Left renal cortex interstitium (tissue), 4 donors: ENCODE measurements at places on chromosomes 11 and 22. TPM values are rescaled to one million over a fixed set of nuclear protein-coding genes. Genes with fewer than 3 reads are reported as not detected.

GRCh38 chr22:45598596-45599217 lies 72.9 kb upstream of the ATXN10 start:
- no peak for DNase-seq

DNA sequence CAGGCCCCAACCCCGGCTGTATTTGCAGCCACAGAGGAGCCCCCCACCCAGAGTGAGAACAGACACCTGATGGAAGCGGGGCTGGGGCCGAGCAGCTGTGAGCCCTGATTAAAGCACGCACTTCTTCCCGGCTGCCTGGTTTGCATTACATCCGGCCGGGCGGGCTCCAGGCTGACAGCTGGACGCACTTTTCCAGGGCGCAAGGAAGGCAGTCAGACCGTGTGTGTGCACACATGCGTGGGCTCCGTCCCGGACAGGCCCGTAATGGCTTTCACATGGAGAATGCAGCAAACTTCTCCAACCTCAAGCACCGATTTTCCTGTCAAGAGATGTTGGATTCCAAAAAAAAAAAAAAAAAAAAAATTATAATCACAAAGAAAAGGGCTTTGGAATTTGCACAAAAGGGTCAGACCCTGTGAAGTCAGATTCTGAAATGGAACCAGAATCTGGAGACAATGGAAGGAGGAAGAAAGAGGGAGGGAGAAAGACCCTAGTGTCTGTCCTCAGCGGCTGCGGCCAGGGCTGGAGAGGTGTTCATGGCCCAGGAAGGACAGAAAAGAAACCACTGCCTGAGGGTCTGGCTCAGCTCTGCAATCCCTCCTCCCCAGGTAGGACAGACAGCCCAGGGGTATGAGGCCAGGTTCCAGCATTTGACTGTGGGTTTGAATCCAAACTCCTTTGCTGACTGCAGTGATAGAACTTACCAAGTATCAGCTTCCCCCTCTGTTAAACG lies 365.5 kb downstream of the MN1 start:
- DNase-seq, result no peak

Gene PRG3
- 0.99 TPM for polyA plus RNA-seq

DNA sequence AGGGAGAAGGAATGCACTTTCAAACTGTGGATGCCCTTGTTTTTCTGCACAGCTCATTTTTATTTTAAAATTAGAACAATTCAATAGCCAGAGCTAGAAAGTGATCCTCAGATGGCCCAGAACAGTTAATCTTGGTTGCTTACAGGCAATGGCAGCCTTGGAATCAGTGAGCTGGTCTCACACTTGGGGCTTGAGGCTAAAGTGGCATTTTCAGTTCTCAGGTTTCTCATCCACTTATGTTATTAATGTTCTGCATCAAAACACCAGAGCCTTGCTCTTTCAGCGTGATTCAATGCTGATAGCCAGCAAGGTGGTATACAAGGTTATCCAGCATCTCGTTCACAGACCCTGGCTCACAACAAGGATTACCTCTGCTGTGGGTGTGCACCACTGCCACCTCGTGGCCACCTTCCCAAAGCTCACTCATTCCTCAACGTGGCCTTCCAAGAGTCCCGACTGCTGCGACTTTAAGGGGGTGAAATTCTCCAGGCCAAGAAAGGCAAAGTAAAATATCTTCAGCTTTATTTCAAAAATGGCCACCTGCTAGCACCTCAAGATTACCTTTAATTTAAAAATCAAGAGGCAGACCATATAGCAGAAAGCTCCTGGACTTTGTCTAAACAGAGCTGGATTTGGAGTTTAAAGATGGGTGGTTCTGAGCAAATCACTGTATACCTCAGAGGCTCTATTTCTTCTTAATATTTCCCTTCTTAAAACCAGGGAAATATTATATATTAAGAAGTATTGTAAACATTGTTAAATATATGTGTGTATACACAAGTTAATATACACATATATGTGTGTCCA lies 34.2 kb upstream of the FSHB start:
- DNase-seq, result no peak

DNA sequence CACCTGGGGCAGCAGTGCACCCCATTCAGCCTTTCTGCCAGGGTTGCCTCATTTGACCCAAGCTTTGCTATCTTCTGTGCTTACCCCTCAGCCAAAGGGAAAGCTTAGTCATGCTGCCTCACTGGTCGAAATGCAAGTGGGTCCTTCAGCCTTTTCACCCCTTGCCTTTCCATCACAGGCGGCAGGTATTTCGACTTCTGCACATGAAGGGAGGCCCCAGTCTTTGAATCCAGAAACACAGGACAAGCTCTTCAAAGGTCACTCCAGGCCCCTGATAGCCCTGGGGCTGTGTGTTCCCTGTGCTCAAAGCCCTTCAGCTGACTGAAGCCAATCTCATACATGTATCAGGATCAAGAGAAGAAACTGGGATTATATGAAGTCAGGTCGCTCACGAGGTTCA lies 129.7 kb downstream of the SNX19 start:
- no peak for DNase-seq

DNA sequence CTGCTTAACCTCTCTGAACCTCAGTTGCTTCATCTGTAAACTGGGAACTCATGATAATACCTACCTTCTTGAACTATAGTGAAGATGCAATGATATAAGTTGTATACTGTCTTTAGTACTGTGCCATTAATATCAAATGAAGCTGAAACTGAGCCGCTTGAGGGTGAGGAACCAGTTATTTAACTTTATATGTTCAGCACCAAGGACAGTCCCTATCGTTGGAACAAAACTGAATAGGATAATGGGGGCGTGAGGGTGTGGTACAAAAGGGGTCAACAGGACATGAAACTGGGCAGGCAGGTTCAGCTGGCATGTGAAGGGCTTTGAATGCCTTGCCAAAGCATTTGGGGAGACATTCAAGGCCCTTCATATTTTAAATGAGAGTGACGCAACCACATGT lies 112.6 kb downstream of the C11orf91 start:
- DNase-seq, result no peak

- DNase-seq, result no peak
Observed at GRCh38 chr11:57325735-57326048, 940 bp upstream of the TNKS1BP1 start.

Gene ADM2
- polyA plus RNA-seq, result 6.8 TPM

- DNase-seq, result no peak
Observed at GRCh38 chr22:43376765-43377547, 33.8 kb upstream of the SCUBE1 start.

Gene MPPED2
- 23.1 TPM for polyA plus RNA-seq

DNA sequence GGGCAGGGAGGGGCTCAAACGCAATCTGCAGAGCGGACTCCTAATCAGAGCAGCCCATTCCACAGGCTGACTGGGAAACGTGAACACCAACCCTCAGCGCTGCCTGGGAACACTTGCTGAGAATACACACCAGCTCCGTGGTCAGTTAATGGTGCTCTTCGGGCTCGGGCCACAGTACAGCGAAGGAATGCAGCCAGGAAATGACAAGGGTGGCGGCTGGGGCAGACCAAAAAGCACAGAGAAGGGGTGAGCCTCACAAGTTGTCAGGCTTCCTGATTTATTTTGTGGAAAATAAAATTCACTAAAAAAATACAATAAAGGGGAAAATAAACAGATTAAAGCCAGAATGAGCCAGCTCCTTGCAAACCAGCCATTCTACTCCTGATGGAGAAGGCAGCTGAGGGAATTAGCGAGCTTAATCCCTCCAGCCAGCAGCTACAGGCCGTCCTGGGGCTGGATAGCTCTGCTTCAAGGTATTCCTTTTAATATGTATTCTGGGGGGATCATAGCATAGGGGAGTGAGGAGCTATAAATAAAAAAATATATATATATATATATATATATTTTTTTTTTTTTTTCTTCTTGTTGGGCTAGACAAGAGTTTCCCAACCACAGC lies 165.5 kb upstream of the NTM start:
- no peak for DNase-seq

GRCh38 chr11:57131080-57131790 lies 50.5 kb upstream of the LRRC55 start:
- no peak for DNase-seq

GRCh38 chr11:132131961-132132360 lies 761.5 kb downstream of the NTM start:
- DNase-seq, result no peak

DNA sequence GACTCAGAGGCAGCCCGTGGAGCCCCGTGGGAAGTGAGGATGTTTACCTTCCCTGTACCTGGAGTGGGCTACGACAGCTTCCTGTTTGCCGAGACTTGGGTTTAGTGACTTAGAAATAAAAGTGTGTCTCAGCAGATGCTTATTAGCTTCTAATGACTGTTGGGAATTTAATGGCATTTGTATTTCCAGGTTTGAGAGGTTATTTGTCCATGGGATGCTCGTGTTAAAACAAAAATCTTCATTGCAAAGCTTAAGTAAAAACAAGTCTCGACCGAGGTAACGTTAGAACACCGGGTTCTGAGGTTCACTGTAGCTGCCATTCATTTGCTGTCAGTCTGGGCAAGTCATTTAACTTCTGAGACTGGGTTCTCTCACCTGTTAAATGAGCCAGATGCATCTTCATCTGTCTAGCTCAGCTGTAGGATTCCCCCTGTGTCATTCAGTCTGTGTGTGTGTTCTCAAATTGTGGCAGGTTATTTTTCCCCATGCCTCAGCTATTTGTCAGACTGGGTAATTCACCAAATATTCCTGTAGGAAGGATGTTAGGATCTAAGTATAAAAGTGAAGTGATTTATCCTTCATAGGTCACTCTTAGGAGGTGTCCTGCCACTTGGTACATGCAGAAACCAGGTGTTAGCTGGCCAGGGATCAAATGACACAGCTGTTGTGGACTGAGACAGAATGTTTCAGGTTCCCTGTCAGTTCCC lies 791 bp downstream of the EI24 start:
- DNase-seq, result no peak

DNA sequence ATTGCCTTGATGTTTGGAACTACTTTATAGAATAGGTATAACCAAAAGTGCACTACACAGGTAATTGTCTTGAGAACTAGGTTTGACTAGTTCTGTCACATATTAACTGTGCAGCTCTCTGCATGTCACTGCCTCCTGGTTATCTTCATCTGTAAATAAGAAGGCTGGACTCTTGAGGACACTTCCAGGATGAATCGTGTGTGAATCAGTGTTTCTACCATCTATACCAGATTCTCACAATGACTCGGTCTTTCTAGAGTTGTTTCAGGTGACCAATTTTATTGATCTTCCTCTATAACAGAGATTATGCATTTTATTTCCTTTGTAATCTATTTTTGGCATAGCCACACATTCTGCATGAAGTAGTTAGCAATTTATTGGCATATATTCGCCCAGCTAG lies 1181.0 kb upstream of the TENM4 start:
- no peak for DNase-seq

DNA sequence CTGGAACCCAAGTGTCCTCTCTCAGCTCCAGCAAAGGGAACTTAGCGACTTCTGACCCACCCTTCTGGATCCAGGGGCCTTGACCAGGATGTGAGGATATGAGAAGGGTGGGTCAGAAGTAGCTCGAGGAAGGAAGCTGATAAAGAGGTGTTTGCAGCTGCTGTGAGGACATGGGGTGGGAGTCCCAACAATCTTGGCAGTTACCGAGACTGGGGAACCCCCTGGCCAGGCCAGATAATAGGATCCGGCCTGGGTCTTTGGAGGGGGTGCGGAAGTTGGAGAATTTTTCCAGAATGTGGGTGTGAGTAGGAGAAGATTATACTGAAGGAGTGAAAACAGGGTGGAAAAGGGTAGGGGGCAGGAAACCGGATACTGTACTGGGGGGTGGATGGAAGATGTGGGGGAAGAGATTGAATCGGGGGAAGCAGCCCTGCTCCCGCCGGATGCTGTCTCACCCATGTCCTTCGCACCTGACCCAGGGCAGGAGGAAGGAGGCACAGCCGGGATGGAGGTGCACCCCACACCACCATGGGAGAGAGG lies 2.8 kb upstream of the MCAM start:
- no peak for DNase-seq

DNA sequence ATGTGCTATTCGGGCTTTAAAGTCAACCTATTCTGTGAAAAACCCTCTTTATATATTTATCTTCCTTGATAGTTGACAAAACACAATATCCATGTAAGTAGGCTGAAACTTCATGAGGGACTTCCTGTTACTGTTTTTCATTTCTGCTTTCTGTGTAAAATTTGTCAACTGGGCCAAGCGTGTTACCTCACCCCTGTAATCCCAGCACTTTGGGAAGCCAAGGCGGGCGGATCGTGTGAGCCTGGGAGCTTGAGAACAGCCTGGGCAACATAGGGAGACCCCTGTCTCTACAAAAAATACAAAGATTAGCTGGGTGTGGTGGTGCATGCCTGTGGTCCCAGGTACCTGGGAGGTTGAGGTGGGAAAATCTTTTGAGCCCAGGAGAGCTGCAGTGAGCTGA lies 66.5 kb upstream of the SLC25A18 start:
- DNase-seq, result no peak

- no peak for DNase-seq
Observed at GRCh38 chr11:26712497-26712896, 9.4 kb downstream of the SLC5A12 start.
